NCI-H2081 (cell line): ENCODE measurements at places on chromosomes 13 and 19.

- DNase-seq = no peak
Measured at GRCh38 chr13:100208626-100209025, 119.7 kb downstream of the PCCA start.

- no peak for DNase-seq
Measured at GRCh38 chr19:32471095-32471494, 65.5 kb downstream of the DPY19L3 start.

DNA sequence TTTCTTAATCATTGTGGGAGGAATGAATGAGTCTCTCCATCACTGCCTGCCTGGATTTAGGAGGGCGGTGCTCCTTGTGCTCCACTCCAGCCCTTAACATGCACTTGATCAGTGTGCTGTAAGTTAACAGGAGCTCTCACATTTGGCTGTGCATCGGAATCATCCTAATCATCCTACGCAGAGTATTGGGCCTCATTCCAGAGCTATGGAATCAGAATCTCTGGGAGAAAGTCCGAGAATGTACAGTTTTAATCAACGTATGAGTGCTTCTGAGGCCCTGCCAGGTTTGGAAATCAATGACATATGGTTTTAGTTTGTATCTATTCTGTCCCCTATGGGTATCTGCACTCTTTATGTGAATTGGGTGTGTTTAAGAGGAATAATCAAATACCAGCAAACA is 34.9 kb upstream of the DCLK1 start:
- no peak for DNase-seq

DNA sequence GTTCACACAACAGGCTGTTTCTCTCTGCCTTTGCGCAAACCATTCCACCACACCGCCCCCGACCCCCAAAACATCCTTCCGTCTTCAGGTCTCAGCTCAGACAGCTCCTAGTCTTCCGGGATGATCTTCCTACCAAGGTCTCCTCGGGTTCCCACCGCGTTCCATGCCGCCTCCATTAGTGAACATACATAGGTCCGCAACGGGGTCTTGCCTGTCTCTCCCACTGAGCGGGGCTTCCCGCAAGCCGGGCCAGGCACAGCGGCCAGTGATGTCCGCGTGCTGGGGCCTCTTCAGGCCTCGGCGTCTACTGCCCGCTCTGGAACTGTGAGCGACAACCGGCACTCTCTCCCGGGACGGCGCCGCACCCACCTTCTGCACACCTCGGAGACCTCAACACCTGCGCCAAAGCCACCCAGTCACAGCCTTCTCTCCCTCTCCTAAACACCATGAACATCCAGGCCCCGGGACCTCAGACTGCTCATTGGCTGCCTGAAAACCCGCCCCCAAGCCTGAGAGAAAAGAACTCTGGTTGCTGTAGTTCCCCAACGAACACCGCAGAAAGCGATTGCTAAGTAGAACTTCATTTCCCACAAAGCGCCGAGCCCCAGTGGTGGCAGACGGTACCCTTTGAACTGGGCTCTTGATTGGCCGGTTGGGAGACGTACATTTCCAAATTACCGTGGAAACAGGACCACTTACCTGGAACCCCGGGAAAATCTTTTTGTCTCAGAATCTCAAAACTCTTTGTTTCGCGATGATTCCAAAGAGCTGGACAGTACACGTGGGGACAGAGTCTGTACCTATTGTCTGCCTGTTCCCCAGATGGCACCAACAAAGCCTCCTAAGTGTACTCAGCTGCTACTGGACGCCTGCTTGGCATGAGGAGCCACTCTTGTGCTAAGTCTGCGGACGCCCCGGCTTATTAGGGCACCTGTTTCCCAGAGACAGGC is 9.5 kb downstream of the DYRK1B start:
- DNase-seq = peak; percentile 95

DNA sequence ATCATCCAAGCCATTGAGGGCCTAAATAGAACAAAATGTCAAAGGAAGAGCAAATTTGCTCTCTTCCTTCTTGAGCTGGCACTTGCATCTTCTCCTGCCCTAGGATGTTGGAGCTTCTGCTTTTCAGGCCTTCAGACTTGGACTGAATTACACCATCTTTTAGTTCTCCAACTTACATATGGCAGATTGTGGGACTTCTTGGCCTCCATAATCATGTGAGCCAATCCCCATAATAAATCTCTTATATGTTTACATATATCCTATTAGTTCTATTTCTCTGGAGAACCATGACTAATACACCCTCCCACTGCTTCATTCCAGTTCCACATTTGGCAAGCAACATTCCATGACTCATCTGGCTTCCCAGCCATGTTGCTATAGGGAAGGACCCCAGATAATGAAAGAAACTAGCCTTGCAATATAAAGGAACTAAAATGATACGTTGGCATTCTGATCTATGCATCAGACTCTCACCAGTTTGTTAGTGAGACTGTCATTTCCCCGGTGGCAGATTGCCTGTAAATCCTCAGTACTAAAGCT is 11.0 kb upstream of the ACOD1 start:
- DNase-seq = no peak
